ENCODE measurements at places on chromosomes 5 and 9. TPM values are rescaled to one million over a fixed set of nuclear protein-coding genes. Genes with fewer than 3 reads are reported as not detected.

DNA sequence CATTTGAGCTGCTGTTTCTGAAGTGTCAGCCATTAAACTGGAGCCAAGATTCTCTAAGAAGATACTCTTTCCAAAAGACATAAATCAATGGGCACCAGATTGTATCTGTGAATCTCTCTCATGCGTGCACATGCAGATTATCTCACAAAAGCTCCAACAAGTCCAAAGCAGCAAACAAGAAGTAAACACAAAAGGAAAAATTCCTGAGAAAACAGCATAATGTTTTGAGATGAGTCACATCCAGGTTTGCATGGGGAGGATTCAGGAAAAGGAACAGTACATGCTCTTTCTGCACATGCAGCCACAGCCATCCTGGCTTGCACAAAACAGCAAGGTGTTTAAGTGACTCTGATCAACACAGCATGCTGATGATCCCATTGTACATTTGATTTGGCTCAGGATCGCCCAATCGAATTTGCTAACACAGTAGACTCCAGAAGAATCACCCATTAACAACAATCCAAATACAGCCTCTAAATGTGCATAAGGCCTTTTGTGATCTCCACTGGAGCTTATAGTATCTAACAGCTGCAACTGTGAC, 143.1 kb downstream of the ELAVL2 start:
- H3K4me1 ChIP-seq, result peaks cover 25% of the 10 kb centered on the region
- peak overlapping the region; percentile 68 for H3K27ac ChIP-seq
- DNase-seq, result peak; percentile 34

DNA sequence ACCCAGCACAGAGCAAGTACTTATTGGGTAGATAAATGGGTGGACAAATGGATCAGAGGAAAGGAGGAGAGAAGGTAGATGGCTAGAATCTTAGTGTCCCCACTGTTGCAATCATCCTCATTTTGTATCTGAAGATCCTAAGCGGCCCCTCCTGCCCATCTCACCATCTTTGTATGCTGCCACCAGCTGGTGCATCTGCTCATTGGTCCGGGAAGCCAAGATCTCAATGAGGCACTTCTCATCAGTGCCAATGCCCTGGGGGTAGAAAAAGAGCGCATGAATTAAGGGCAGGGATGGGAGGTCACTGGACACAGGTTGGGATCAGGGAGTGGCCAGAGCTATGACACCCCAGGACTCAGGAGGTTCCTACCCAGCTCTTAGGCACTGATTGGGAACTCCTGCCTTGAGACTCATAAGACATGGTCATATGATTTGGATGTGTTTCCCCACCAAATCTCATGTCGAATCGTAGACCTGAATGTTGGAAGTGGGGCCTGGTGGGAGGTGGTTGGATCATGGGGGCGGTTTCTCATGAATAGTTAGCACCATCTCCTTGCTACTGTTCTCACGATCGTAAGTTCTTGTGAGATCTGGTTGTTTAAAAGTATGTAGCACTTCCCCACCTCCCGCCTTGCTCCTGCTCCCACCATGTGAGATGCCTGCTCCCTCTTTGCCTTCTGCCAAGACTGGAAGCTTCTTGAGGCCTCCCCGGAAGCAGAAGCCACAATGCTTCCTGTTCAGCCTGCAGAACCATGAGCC, 20.3 kb downstream of the ANXA6 start:
- no peaks in the 10 kb centered on the region for H3K36me3 ChIP-seq
- no peak for DNase-seq
- no peak overlapping the region for H3K4me3 ChIP-seq
- no peaks in the 10 kb centered on the region for H3K27me3 ChIP-seq

DNA sequence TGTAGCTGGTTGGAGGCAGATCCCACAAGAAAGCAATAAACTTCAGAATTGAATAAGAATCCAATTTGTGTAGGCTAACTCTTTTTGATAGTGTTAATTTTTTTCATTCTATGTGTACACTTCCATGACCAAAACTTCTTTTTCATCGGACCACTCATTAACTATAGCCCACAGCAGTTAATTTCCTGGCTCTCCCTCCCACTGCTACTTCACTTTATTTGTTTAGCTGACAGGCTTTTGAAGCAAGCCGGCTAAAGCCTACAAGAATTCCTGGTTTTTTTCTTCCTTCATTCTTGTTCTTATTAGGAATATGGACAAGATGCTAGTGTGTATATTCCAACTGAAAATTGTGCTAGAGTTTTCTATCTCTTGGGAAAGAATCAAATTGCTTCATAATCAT, 329.2 kb upstream of the CCNH start:
- DNase-seq, result no peak
- no peak overlapping the region for H3K4me3 ChIP-seq
- no peak overlapping the region for H3K27ac ChIP-seq
- peaks cover 3% of the 10 kb centered on the region for H3K27me3 ChIP-seq

DNA sequence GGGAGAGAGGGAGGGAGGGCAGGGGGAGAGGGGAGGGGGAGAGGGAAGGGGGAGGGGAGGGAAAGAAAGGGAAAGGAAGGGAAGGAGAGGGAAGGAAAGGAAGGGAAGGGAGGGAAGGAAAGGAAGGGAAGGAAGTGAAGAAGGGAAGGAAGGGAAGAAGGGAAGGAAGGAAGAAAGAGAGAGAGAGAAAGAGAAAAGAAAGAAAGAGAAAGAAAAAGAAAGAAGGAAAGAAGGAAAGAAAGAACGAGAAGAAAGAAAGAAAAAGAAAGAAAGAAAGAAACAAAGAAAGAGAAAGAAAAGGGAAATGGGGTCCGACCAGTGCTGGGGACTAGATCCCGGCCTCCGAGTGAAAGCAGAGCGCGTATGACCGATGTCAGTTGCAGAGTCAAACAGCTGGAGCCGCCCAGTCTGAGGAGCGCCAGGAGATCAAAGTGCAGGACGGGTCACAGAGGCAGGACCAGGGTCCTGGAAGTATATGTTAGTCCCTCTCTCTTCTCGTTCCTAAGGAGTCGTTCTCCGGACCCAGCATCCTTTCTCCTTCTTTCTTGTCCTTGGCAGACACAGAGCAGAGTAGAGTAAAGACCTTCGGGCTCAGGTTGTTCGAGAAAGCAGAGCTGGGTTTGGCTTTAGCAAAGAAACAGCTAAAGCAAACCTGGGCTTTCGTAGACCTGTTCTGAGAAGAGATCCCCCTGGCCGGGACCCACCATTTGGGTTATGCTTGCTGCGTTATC, 305.4 kb upstream of the MSX2 start:
- H3K36me3 ChIP-seq, result no peaks in the 10 kb centered on the region
- no peak for DNase-seq
- H3K4me3 ChIP-seq, result peak overlapping the region; percentile 43
- peaks cover 12% of the 10 kb centered on the region for H3K27me3 ChIP-seq
- H3K4me1 ChIP-seq, result peaks cover 14% of the 10 kb centered on the region
- no peak overlapping the region for H3K27ac ChIP-seq

- peaks cover 9% of the 10 kb centered on the region for H3K4me1 ChIP-seq
- H3K36me3 ChIP-seq, result no peaks in the 10 kb centered on the region
- no peaks in the 10 kb centered on the region for H3K27me3 ChIP-seq
- no peak for DNase-seq
- no peak overlapping the region for H3K4me3 ChIP-seq
These were observed 33.2 kb upstream of the SNX2 start for GRCh38 chr5:122741681-122742080.

PPP3R2 gene
- not detected for total RNA-seq

ECM2 gene
- total RNA-seq, result 13.5 TPM

NR2F1-AS1 gene
- total RNA-seq, result 3.2 TPM
